Stimulated activated CD4-positive, alpha-beta T cell treated with anti-CD3 and anti-CD28 coated beads, Interleukin-15, amount 100 ng/mL, for 1 hour (primary cell): ENCODE measurements at places on chromosomes 4 and X.

- no peak for DNase-seq
Observed at GRCh38 chr4:114180481-114180880, 201.0 kb upstream of the ARSJ start.

DNA sequence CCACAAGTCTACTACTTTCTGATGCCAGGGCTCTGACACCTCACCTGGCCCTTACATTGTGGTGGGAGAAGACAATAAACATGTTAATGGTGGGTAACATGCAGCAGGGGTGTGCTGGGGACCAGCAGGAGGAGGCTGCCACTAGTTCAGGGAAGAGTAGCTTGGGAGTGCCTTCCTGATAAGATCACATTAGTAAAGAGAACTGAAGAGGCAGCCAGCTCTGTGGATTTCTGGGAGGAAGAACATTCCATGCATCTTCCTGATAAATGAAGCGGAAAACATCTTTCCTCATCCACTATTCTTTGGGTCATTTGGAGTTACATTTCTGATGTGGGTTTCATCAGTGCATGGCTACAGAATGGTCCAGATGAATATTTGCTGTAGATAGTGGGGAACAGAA lies 9.0 kb downstream of the RNF150 start:
- DNase-seq = no peak

GRCh38 chr4:18050448-18050847 lies 28.9 kb upstream of the LCORL start:
- DNase-seq = no peak

DNA sequence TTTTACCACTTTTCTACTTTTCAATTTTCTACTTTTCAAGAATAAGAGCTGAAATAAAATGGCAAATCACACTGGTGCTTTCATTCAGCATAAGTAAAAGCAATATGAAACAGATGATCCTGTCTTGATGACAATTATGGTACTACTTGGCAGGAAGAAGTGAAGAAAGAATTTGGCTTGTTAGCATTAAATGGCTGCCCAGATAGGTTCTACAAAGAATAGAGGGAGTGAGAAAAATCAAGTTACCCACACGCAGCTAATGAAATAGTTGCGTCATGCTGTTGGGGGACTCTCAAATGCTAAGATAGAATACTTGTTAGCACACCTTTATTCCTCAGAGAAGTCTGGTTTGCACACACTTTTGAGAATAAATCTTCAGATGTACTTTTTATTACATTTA lies 12.5 kb upstream of the LCORL start:
- DNase-seq = no peak

GRCh38 chr4:82599336-82599735 lies 37.5 kb upstream of the TMEM150C start:
- DNase-seq = no peak

- DNase-seq = no peak
Observed at GRCh38 chrX:30990361-30990760, 81.5 kb downstream of the FTHL17 start.

DNA sequence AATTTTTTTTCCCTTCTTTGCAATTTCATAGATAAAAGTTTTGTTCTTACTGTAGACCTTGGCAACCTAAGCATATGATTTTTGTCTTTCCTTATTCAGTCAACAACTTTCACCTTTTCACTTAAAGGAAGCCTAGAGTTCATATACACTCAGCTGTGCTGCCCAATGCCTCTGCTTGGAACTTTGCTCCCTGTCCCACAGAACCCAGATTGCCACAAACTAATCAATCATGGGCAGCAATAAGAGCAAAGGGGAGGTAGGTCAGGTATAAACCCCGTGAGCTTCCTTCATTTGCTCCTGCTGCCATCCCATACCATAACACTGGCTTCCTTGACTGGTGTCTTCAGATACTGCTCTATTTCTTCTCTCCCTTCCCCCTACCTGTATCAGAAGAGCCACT lies 51.0 kb upstream of the BEND2 start:
- no peak for DNase-seq

DNA sequence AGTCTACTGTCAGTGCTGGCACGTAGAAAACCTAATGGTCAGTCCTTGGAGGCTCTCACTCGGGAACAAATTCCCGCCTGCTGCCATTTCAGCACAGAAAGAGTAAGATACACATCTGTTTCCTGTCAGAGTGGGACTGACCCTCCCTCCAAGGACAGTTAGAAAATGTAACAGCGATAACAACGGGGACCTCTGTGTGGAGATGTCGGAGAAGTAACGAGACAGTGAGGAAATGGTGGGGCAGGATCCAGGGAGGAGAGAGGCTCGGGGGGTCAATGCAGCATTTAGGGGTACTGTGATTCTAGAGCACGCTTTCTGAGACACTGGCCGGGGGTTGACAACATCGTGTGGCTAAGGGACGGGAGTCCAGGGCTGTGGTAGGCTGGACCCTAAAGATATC lies 36.0 kb upstream of the SORCS2 start:
- no peak for DNase-seq

DNA sequence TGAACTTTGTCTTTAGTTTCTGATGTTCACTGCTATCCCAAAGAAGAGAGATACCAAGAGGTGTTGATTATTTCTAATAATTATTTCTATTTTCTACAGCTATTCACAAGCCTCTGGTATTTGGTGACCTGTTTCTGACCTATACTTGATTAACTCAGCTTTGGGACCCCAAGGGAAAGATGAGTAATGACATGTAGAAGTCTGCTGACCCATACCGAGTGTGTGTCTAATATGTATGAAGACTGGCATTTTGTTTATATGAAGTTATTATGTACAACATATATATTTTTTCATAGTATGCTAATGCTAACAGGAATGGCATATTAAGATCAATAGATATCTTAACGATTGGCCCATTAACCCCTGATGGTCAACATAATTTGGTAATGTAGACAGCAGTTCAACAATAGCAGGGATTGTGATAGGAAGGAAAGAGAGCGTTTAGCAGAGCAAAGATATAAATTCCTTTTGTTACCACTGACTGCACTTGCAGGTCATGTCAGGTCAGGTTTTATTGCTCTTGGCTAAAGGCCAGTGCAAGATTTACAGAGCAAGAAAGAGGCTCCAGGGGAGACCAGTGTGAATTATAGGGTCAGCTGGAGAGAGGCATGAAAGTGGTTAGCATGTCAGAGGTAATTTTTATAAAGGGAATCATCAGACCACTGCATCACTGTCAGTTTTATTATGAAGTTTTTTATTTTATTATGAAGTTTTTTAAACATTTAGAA lies 94.7 kb upstream of the DIPK2B start:
- DNase-seq = no peak

GRCh38 chr4:122775987-122776836 lies 43.7 kb downstream of the BBS12 start:
- no peak for DNase-seq

GRCh38 chr4:82680834-82681233 lies 117.8 kb downstream of the SCD5 start:
- no peak for DNase-seq

- DNase-seq = peak; percentile 49
Observed at GRCh38 chrX:154369449-154370299, 4.8 kb downstream of the FLNA start.

- DNase-seq = no peak
Observed at GRCh38 chr4:56665781-56666180, 15.3 kb downstream of the HOPX start.

- DNase-seq = no peak
Observed at GRCh38 chrX:123337886-123338639, 154.0 kb downstream of the GRIA3 start.

- DNase-seq = no peak
Observed at GRCh38 chr4:39814403-39815185, 116.7 kb downstream of the UBE2K start.

DNA sequence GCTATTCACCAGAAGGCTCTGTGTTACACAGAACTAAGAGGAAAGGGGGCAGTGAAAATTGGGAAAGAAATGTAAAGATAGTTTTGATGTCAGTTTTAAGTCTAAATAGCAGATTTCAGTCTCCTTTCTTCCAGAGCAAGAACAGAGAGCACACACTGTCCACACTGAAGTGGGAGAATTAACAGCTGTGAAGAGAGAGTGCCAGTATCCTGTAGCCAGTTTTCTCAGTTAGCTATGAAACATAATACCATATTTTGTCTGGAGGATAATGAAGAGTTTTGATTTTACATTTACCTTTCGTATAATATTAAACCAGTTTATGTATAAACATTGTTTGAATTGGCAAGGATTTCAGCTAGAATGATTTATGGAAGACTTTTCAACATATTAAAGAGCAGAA lies 35.1 kb downstream of the FBXO8 start:
- DNase-seq = no peak

- no peak for DNase-seq
Observed at GRCh38 chr4:180052629-180053028, 2190.6 kb upstream of the TENM3 start.

- no peak for DNase-seq
Observed at GRCh38 chr4:174764105-174764729, 64.8 kb downstream of the GLRA3 start.

DNA sequence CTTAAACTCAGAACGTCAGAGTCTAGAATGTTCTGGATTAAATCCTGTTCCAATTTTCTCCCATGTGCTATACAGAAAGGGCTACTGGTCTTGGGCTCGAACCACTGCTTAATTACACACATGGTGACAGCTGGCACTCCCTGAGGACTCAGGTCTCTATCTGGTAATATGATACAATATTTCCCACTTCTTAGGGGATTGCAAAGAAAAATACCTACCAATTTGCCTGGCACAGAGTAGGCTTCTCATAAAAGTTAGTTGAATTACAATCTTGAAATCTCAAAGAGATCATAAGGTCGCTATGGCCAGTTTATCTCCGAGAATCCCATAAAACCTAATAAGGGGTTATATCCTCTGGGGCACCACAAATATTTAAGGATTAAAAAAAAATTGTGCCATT lies 8.6 kb downstream of the GPM6B start:
- no peak for DNase-seq

- no peak for DNase-seq
Observed at GRCh38 chr4:36138220-36138619, 106.1 kb downstream of the ARAP2 start.

- no peak for DNase-seq
Observed at GRCh38 chr4:76950956-76951671, 1.6 kb downstream of the SEPTIN11 start.

GRCh38 chrX:155263854-155264628 lies at the start of gene RAB39B:
RAB39B (minus strand) TSS chrX:155264491; CDS start chrX:155264288, 203 bp downstream.
- peak; percentile 23 for DNase-seq

DNA sequence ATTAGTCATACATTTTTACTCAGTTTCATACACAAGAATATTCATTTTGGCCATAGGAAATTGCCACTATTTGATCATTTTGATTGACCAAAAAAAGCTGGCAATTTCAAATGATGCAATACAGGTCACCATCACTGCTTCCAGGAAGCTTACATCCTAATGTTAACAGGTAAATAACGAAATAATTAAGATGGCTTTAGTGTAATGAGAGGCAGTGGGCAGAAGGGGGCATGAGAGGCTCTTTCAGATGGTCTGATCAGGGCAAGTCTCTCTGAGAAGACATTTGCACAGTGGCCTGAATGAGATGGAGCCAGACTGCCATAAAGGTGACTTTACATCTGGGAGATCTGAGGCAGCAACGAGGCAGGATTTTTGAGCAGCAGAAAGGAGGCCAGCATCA lies 170.7 kb downstream of the SLIT2 start:
- no peak for DNase-seq

DNA sequence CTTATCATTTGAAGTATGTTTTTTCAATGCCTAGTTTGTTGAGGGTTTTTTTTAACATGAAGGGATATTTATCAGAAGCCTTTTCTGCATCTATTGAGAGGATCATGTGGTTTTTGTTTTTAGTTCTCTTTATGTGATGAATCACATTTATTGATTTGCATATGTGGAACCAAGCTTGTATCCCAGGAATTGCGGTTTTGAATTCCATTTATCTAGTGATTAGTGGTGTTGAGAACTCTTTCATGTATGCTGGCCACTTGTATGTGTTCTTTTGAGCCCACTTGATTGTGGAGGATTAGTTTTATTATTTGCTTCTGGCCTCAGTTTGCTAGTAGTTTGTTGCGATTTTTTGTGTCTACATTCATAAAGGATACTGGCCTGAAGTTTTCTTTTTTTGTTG lies 85.0 kb upstream of the CNKSR2 start:
- no peak for DNase-seq

DNA sequence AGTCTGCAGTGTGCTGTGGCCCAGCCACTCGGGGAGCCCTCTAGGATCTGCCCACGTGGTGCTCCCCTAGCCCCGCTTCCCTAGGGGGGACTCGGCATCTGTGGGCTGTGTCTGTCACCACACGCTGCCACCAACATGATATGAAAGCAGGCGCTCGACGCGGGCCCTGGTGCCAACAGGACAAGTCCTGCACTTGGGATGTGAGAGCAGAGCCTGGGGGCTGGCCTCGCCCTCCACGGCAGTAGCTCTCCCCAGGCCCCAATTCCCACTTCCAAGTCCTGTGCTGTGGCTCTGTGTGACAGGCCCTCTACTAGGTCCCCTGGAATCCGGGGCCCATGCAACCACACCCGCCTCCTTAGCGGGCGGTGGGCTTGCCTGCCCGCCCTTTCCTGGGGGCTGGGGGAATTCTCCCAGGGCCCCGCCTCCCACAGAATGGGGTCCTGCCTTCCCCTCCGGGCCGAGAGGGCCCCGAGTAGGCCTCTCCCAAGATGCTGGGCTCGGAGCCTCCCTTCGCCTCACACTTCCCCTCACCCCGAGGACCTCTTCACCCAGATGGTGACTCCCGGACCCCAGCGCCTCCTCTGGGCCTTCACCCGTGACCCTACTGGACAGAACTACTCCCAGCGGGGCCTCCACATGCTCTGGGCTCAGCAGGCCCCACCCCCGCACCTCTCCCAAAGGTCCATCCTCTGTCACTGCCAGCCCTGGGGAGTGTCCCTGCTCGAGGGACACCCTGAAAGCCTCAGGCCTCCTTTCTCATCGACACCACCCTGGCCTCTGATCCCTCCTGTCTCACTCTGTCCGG lies 11.2 kb downstream of the LRPAP1 start:
- DNase-seq = no peak

- no peak for DNase-seq
Observed at GRCh38 chr4:168551945-168552695, 55.3 kb downstream of the PALLD start.

DNA sequence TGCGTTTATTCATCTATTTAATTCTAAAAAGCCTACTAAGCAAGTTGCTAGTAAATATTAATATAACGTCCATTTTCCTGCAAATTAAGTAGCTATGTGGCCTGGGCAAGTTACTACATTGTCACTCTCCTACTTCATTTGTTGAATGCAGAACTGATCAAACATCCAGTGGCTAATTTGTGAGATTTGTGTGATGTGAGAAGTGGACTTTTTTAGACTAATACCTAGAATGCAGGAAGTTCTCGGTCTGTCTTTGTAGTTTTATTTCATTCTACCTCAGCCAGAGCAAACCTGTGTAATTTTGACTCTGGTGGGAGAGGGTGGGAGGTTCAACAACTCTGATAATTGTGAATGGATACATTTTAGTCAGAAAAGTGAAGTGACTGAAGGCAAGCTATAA lies 840 bp downstream of the GUF1 start:
- no peak for DNase-seq
